ENCODE measurements at places on chromosomes 2 and 18. TPM values are rescaled to one million over a fixed set of nuclear protein-coding genes. Genes with fewer than 3 reads are reported as not detected.

The CAPN14 gene
- total RNA-seq: 1.1 TPM

GRCh38 chr2:149587950-149588487, 444 bp upstream of the MMADHC start:
- no peak for DNase-seq

The IL1R2 gene
- total RNA-seq: 10.3 TPM

GRCh38 chr2:44351676-44352075, 9.6 kb downstream of the PREPL start:
- no peak for DNase-seq

The DPY30 gene
- total RNA-seq: 88.5 TPM

The RAB6C gene
- not detected for total RNA-seq

The SCN7A gene
- not detected for total RNA-seq

The SERPINB11 gene
- not detected for total RNA-seq

DNA sequence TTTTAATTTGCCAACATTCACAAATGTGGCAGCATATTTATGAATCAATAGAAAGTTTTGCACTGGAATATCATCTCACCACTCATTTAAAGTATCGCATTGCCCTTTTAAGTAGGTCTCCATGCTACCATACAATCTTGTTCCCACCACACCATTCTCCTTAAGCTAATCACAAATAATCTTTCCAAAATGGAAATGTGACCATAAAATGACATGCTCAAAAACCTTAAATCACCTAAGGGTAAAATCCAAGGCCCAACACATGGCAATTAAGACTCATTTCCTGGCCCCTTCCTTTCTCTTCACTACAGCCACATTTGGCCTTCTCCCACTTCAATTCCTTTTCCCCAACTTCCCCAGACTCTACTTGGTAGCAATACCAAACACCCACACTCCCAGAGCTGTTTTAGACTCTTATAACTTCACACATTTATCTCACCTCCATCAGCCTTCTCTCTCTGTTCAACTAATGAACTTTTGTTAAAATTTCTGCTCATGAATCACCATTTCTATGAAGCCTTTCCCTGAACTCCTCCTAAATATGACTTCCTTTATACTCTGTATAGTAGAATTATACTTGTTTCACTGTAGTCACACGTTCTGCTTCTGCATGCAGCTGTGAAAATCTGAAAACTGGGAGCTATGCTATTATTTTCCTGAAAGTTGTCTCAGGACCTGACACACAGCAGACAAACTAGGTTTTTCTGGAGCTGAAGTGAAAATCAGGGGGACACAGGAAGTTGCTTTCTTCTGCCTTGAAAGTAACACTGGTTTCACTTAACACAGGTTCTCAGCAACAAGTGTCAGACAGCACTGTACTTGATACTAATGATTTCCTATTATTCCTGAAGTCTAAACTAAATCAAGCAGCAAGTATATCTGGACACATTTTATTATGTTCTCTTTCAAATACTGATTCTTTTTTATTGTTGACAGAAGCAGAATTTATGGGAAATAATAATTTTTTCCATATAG, 303.9 kb downstream of the ZEB2 start:
- DNase-seq: no peak

DNA sequence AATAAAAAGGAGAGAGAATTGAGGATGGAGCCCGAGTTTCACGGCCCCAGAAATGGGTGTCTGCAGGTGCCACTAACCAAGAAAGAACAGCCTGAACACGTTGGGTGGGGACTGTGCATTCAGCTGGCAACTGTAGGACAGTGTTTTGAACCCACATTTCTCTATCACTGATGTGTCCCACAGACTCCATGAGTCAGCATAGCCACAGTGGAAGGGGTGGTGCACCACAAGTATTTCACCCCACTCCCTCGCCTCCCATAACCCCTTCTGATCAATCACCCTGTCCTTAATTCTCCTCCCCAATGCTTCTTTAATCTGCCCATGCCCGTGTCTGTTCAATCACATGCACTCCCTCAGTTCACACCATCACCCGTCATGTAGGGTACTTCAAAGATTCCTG, 291.5 kb downstream of the ZNF516 start:
- DNase-seq: no peak

DNA sequence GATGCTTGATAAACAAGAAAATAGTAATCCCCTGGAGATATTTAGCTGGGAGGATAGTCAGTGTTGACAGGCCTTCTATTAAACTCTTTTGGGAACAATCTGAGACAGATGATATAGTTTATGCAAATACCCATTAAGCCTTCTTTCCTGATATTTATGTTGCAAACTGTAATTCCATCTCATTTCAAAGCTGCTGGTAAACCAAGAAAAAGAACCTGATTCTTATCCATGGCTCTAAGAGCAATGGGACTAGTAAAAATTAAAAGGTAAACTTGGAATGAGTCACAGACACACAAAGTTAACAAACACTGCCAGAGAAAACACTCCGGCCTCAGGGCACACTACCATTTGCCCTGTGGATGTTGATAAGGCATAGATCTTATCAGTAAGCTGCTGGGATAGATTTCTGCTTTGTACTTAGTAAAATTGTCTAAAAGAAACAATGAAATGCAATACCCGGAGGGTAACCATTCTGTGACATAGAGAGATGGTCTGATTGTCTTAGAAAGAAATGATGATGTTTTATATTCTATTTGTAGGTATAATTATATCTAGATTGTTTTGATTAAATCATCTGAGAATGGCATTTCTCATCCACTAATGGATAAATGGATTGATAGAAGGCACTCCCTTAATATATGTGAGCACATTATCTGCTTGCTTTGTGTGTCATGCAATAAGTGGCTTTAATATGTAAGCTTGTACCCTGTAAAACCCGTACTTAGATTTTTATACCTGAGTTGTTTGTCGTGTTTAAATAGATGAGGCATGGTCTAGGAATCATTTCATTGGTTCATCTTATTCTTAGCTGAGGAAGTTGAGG, 13.2 kb downstream of the GALR1 start:
- DNase-seq: no peak

GRCh38 chr18:74073957-74074667, 73.5 kb downstream of the FBXO15 start:
- DNase-seq: no peak

- peak; percentile 59 for DNase-seq
These were observed 29.4 kb upstream of the IL1RN start for GRCh38 chr2:113098041-113098440.

The TPO gene
- total RNA-seq: not detected

The LINC00305 gene
- not detected for total RNA-seq

The WDR12 gene
- total RNA-seq: 83.0 TPM

The ZNF804A gene
- not detected for total RNA-seq

- no peak for DNase-seq
These were observed 110.5 kb downstream of the ZFP36L2 start for GRCh38 chr2:43115881-43116280.

The ANAPC1 gene
- total RNA-seq: 92.5 TPM

- no peak for DNase-seq
These were observed 39.7 kb upstream of the NEDD4L start for GRCh38 chr18:58004317-58004716.

The SERPINB8 gene
- total RNA-seq: 10.5 TPM

The CENPA gene
- total RNA-seq: 42.9 TPM

DNA sequence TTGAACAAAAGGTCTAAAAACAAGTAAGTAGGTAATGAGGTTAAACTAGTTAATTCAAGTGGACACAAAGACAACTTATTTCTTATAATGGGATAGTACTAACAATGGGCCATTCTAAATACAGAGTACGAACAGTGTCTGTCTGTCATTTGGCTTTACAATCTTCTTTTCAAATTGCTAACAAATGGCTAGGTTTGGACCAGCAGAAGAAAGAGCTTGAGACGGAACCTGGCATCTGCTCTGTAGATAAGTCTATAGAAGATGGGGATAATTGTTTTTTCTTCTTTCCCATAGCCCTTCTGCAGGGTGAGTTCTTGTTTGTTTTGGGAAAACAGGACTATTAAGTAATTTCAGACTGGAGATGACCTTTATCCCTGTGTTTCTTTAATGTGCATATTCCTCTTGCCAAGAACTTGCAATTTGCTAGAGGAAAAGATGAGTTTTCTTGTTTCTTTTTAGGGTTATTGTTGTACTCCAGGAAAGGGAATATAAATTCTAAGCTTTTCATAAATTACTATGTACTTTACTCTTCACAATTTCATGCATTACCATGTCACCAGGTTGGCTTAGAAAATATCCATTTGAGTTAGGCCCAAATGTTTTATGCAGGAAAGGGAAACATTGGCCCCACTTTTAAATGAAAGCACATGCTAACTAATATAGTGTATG, 500.5 kb upstream of the SYT4 start:
- no peak for DNase-seq

The CKAP2L gene
- total RNA-seq: 50.8 TPM

The HAAO gene
- 0.52 TPM for total RNA-seq

GRCh38 chr2:38712871-38713270, 38.3 kb downstream of the SRSF7 start:
- DNase-seq: no peak

- DNase-seq: no peak
These were observed 1100.4 kb upstream of the SLC39A10 start for GRCh38 chr2:194556629-194557028.

DNA sequence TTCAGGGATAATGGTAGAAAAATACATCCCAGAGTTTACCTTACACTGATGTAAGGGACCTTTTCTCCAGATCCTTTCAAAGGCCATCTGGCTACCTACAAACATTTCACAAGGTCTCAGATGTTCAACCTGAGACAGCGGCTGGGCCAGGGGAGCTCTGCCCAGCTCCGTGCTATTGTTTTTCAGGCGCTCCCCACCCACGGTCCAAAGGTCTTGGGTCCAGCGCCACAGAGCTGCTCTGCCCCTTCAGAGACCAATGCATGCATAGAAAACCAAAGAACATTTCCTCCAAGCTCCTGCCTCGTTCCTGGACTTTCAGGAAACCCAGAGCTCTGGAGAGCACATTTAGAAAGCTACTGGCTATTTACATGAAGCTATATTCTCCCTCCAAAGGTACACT, 40.3 kb downstream of the COPS8 start:
- no peak for DNase-seq

DNA sequence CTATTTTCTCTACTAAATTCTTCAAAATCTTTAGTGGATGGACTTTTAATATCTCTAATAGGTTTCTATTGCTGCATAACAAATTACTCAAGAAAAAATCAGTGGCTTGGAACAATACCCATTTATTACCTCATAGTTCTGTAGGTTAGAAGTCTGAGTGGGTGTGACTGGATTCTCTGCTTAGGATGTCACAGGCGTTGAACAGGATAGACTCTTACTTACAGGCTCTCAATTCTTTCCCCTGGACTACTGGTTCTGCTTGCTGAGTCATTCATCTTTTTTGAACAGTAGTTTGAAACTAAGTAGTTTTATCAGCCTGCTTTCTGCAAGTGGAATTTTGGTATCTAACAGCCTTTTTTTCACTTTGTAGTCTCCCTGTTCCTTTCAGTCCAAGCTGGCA, 265.4 kb downstream of the ZNF385B start:
- no peak for DNase-seq

DNA sequence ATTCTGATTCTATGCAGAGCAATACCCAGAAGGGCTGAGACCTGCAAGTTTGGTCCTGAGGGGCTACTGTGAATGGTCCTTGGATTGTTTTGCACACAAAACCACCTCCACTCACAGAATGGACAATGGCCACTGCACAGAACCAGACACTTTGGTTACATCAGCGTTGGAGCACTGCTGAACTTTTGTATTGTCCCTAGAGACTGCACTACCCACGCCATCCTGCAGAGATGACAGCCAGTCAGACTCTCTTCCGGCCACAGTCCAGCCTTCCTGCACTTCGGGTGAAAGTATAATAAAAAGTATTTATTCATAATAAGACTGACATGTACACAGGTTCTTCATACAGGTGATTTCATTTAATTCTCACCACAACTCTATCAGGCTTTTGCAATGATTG, 35.7 kb downstream of the CELF4 start:
- no peak for DNase-seq

The C1QL2 gene
- not detected for total RNA-seq

GRCh38 chr2:164560181-164560792, 61.0 kb downstream of the GRB14 start:
- no peak for DNase-seq

DNA sequence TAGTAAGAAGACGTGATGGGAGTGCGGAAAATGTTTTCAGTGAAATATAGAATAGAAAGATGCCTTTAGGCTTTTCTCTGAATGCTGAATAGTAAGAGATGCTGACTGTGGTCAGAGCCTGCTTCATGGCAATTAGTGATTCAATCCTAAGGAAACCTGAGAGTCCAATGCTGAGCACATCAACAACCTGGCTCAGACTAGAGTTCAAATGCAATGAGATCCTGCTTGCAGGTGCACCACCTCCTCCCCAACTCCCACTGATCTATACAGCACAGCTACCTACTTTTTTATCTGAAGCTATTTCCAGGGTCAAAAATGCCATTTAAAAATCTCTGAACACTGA, 65.4 kb downstream of the AAK1 start:
- no peak for DNase-seq

DNA sequence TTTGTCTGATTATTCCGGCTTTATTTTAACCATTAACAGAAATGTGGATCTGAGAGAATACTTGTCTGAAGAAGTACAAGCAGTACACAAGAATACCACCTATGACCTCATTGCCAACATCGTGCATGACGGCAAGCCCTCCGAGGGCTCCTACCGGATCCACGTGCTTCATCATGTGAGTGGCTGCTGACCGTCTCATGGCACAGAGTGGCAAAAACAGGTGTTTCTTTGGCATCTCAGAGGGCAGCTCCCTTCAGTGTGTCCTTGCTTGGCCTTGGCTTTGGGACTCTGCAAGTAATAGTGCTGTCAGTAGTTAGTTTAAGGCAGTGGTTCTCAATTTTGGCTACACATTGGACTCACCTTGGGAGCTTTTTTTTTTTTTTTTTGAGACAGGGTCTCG, 23.1 kb downstream of the SFTPB start:
- DNase-seq: no peak

The PARD6G gene
- not detected for total RNA-seq

The UGT1A10 gene
- not detected for total RNA-seq

DNA sequence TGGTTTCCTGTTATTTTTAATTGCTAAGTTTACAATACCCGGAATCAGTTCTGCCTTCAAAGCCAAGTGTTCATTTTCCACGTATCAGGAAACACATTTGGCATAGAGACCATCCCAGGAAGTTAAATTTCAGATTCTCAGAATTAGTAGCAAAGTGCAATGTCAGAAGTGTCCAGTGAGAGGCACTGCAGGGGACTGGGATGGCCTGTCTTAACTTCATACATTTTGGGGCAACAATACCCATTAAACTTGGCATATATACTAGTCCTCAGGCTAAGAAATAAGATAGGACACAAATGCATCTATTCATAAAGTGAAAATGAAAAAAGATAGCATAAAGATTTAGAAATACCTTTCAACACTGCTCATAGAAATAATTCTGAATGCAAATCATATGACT, 1.5 kb upstream of the IL1RL2 start:
- DNase-seq: peak; percentile 52

GRCh38 chr2:229749779-229750178, 35.4 kb upstream of the DNER start:
- DNase-seq: no peak

The PLGLB2 gene
- 0.10 TPM for total RNA-seq

- DNase-seq: no peak
These were observed 34.3 kb upstream of the C18orf32 start for GRCh38 chr18:49521216-49521835.

All from activated naive CD4-positive, alpha-beta T cell treated with anti-CD3 and anti-CD28 coated beads for 36 hours (primary cell).